ENCODE measurements at places on chromosomes 1 and 21.
A peak's percentile ranks its signal among the peaks of the same experiment; 100 is the strongest.

DNA sequence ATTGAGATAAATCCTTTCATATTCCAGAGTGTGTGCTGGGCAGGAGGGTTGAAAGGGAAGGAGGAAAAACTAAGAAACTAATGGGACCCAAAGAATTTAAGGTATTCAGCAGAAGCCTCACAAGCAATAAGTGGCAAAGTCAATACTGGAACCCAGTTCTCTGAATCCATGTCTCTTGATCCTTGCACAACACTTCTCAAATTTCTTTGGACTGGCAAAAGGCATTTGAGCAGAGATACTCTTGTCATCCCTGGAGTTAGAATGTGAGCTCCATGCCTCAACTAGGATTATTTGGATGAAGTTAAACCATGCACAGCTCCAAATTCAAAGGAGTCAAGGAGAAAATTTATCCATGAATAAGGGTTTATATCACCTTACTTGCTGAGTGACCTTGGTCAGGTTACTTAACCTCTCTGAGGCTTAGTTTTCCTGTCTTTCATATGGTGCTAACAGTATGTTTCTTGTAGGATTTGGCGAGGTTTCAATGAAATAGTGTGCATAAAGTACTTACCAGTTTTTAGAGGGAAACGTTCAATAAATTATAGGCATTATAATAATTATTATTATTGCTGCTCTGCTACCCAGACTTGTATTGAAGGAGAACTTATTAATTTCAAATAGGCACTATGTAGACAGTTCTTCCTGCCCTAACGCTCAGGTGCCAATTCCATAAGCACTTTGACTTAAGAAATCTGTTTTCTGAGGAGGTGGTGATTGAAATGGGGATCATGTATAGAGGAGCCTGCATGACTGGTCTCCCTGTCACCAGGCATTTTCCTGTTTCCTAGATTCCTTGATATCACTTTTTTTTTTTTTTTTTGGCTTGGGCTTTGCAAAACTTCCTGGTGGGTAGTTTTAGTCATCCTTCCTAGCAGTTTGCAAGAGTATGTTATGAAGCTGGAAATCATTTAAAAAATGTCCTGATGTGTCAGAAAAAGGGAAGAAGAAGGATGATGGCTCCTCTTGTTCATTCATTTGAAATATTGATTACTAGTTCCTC lies 125.0 kb upstream of the JUN start:
- DNase-seq: peak; percentile 90

DNA sequence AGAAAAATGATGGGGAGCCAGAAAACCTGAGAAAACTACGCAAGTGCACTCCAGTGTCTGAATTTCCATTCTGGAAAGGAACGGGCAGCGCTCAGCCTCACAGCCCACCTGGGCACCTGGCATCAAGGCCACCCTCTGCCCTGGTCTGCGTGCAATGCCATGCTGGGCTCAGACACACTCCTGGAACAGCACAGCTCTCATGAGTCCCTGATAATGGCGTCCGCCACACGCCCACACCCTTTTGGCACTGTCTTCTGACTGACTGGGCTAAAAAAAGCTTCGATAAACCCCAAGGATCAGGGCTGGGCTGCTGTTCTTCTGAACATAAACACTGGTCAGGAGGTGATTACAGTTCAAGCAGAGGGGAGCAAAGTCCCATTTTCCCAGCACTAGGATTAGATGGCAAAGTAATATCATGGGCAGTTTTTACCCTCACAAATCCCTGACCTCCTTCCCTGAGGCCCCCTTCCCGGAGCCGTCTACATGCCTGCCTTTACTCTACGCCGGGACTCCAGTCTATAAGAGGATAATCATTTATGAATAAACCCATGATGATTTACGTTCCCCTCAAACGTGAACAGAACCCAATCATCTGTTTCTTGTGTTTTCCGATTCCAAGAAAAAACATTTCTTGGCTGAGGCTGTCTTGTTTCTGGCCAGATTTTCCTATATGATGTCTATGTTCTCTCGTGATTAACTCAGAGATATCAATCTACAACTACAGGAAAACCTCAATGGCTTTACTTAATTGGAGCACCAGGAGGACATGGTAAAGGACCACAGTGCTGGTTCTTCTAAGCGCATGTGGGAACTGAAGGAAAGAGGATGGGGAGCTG lies 22.6 kb downstream of the RCAN1 start:
- DNase-seq: peak; percentile 40

GRCh38 chr1:117670976-117671780 lies 65.3 kb downstream of the TENT5C start:
- peak; percentile 61 for DNase-seq

DNA sequence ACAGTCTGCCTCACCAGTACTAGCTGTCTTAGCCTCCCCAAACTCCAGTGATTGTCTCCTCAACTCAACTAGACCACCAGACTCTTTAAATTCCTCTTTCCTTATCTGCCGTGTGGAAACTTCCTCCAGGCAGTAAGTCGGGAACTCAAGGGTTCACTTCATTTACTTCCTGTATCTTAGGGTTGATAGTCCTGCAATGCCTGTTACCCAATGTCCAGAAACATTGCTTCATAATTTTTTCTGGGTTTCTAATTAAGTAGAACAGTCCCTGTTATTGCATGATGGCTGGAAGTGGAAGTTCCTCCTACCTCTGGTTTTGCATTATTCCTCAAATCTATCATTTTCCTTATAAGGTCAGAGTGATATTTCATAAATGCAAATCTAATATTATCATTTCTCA lies 60.8 kb upstream of the RNF11 start:
- DNase-seq: no peak

DNA sequence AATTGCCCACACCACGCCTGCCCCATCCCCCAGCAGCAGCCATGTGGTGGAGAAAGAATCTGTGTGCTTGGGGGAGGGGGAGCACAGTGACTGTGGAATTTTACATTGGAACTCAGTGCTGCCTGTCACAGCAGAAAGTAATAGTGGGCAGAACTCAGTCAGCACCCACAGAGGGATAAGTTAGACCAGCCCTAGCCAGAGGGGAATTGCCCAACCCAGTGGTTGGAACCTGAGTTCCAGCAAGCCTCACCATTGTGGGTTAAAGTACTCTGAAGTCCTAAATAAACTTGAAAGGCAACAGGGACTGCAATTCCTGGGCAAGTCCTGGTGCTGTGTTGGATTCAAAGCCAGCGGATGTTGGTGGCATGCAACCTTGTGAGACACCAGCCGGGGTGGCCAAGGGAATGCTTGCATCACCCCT lies 88.8 kb downstream of the MRPL39 start:
- DNase-seq: no peak

GRCh38 chr1:179817056-179817455 lies 60.5 kb downstream of the TOR1AIP2 start:
- no peak for DNase-seq

DNA sequence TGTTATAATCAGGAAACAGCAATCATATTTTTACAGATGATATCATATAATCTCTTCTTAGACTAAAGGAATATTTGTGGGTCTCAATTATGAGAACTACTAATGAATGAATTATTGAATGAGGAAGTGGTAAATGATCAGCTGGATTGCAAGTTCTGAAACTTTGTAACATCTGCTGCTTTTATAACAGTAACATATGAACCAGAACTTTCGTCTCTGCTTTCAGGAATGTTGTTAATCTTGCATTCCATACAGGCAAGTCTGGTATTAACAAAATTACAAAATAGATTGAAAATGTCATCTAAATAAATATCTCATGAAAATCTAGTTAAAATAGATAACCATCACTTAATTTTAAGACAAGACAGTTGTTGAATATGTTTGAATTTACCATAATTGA lies 110.5 kb upstream of the COL11A1 start:
- no peak for DNase-seq

DNA sequence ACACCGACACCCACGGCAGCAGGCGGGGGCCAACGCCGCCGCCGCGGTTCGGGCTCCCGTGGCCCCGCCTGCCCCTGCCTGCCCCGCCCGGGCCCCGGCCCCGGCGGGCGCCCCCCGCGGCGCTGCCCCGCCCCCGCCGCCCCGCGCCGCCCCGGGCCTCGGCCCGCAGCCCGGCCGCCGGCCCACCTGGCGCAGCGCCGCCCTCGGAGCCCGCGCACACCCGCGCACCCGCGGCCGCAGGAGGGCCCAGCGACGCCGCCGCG lies at the start of gene WNT3A:
WNT3A (plus strand) TSS at position 213 of the 263 bp plus-strand sequence. CDS start 131 bp downstream, outside the sequence.
- DNase-seq: no peak

GRCh38 chr1:115781851-115782250 lies 13.3 kb upstream of the CASQ2 start:
- DNase-seq: no peak

- DNase-seq: no peak
Observed at GRCh38 chr1:198548890-198549289, 8.4 kb upstream of the ATP6V1G3 start.

DNA sequence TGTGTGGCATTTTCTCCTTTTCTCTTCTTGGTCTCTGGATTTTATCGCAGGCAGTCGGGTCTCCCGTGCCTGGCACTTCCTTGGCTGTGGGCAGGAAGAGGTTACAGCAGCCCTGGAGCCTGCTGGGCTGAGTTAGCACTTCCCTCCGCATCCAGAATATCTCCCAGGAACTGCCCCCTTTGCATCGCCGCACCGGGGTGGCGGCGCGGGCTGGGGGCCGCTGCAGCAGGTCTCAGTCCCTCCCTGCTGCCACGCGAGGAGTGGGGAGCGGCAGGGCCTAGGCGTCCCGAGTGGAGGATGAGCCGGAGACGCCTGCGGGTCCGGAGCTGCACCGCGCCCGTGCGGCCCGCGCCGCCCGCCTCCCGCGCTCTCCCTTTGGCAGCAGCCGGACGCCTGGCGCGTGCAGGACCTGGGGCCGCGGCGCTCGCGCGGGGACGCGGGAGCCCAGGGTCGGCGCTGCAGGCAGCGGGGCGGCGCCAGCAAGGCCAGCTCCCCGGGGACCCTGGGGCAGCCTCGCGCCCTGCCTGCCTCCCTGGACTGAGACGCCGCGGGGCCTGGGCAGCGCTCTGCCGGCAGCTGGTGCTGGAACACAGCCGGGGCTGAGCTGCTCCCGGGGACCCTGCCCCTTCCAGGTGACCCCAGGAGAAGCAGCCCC lies 192.8 kb downstream of the PRDM2 start:
- DNase-seq: no peak

GRCh38 chr1:9202240-9202870 lies 32.2 kb upstream of the H6PD start:
- DNase-seq: no peak

- no peak for DNase-seq
Observed at GRCh38 chr1:22489823-22490222, 38.2 kb downstream of the ZBTB40 start.

DNA sequence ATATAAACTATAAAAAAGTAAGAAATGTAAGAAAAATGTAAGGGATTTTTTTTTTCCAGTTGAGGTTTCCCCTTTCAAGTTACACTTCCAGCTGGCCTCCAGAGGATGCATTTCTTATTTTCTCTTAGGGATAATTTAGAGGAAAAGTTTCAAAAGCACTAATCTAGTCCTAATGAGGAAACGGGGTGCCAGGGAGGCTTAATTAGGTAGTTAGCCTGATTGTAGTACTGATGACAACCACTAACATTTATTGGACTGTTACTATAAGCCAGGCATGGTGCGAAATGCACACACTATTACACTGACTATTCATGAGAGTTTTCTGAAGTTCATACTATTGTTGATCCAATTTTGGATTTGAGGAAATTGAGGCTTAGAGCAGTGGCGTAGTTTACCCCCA lies 290.8 kb upstream of the FMN2 start:
- DNase-seq: no peak

DNA sequence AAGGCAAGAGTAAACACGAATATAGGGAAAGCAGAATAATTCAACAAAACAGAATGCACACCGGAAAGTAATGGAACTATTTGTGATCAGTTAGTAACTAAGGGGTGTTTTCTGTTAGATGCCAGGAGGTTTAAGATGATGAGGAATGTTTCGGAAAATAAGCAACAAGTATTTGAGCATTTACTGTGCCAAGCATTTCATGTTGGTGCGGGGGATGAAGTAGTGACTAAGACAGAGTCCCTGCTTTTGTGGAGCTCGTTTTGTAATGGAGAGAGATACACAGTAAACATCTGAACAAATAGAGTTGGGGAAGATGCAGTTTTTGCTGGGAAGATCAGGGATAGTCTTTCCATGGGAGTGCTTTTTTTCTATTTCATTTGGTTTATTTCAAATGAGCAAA lies 78.7 kb downstream of the DYRK1A start:
- DNase-seq: no peak

- peak; percentile 67 for DNase-seq
Observed at GRCh38 chr1:107782217-107782845, 182.6 kb downstream of the VAV3 start.

DNA sequence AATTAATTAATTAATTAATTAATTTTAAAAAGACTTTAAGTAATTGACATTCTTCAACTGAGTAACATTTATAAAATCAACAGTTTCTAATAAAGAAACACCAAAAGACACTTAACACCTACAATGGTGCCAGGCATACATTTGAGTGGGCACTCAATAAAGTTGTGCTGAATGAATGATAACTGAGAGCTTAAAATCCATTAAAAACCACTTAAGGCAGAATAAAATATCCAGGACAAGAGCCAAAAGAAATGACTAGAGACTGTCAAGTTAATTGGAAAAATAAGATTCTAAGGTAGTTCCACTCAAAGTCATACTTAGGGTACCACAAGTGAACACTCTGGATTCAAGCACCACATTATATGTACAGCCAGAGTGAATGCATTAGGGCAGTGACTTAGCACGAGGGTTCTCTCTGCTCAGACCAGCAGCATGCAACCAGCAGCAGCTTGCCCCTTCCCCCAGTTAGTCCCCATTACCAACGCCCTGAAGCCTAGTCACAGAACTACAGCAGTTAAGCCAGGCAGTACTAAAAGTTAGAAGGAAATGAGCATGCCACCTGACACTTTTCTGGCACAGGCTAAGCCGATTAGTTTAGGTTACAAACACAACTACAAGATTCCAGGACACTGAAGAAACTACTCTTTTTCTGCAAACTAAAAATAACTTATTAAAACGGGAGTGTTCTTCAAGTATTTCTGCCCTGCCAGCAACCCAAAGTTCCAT lies 46.5 kb downstream of the LUZP1 start:
- DNase-seq: peak; percentile 56

DNA sequence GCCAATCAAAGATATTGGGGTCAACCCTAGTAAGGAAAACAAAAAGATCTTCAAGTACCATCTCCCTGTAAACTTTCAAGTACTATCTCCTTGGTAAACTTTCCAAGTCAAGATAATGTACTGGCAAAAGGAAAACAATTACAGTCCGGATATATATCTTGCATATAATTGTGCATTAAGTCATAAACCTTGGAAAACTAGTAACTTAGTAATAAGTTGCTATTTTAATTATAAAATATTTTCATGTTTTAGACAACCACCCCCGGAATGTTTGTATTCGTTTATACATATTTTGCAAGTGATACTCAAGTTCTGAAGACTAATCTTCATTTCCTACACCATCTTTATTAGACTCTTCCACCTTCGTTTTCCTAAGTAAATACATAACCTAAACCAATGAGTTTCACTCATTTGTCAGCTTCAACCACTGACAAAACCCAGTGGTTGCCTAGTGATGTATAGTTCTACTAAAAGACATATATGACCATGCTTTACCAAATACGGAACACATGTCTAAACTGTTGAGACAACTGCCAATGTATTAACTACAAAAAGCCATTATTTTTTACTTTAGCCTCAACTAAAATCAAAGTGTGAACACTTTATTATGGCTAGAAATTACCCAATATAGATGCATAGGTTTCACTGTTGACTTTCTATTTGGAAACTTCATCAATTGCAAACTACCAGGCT lies 1.7 kb downstream of the AKT3 start:
- DNase-seq: no peak

GRCh38 chr1:59532102-59532501 lies 235.2 kb downstream of the FGGY start:
- no peak for DNase-seq

GRCh38 chr1:2956576-2956975 lies 64.7 kb upstream of the ACTRT2 start:
- DNase-seq: no peak
